ENCODE measurements at places on chromosomes 7 and 10.

GRCh38 chr10:49661140-49661856 lies 18.2 kb upstream of the C10orf53 start:
- DNase-seq: no peak

GRCh38 chr10:89921403-89921802 lies 220.0 kb downstream of the KIF20B start:
- peak; percentile 7 for DNase-seq

GRCh38 chr7:96235281-96235680 lies 86.6 kb downstream of the SLC25A13 start:
- DNase-seq: no peak

DNA sequence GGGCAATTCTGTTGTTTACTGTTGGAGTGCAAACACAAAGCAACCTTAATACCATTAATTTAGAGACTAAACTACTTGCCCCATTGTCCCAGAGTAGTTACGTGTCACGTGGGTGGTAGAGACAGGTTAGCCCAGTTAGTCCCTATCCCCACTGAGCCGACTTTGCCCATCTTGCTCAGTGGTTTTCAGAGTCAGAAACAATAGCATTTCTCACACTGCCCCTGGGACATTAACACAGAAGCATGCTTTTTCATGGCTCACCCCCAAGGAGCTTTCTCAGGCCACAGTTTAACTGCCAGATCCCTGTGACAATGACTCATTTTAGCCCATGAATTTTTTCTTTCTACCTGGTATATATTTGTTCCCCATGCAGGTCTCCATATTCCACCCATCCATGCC lies 271.0 kb downstream of the POU6F2 start:
- no peak for DNase-seq

GRCh38 chr10:22317076-22317370 lies 835 bp downstream of the COMMD3 start:
- no peak for DNase-seq

DNA sequence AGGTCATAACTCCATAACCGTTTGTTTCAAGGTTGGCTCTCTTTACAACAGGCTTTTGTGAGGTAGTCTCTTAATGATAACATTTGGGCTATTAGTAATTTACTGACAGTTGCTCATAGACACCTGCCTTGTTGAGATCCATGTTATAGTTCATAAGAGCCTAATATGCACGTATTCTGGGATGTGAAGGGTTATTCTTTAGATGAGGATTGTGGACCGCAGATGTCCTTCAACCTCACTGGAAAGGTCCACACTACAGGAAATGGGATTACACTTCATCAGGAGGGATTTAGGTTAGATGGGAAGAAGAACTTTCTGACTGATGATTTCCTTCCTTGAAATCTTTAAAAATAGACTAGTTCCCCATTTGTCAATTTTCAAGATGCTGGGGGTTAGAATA lies 62.8 kb downstream of the SAMD9 start:
- no peak for DNase-seq

GRCh38 chr10:60123668-60124067 lies 217.3 kb upstream of the CCDC6 start:
- no peak for DNase-seq

DNA sequence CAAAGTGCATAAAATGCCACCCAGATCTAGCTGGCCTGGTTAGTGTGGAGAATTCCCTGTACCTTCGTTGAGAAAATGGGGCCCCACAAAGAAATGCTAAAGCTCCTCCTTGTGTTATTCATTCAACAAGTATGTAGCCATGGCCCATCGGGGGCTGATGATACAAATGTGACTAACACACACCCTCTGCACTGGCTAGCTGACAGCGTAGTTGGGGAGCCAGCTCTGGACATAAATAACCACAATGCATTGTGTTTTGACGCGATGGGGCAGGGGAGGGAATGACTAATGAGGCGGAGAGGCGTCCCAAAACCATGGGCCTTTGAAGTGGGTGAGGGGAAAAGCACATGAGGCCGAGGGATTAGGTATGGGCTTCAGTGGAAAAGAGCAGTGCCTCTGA lies 28.2 kb upstream of the ASL start:
- peak; percentile 77 for DNase-seq

DNA sequence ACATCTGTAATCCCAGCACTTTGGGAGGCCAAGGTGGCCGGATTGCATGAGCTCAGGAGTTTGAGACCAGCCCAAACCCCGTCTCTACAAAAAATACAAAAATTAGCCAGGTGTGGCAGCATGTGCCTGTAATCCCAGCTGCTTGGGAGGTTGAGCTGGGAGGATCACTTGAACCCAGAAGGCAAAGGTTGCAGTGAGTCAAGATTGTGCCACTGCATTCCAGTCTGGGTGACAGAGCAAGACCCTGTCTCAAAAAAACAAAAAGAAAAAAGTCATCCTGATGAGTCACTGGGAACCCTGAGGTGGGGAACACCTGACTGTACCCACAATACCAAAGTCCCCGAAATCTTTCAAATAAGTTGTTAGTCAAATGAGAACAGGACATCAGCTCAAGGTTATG lies 80.0 kb downstream of the NEBL start:
- no peak for DNase-seq

GRCh38 chr7:26141077-26141476 lies 10.9 kb upstream of the NFE2L3 start:
- DNase-seq: no peak

DNA sequence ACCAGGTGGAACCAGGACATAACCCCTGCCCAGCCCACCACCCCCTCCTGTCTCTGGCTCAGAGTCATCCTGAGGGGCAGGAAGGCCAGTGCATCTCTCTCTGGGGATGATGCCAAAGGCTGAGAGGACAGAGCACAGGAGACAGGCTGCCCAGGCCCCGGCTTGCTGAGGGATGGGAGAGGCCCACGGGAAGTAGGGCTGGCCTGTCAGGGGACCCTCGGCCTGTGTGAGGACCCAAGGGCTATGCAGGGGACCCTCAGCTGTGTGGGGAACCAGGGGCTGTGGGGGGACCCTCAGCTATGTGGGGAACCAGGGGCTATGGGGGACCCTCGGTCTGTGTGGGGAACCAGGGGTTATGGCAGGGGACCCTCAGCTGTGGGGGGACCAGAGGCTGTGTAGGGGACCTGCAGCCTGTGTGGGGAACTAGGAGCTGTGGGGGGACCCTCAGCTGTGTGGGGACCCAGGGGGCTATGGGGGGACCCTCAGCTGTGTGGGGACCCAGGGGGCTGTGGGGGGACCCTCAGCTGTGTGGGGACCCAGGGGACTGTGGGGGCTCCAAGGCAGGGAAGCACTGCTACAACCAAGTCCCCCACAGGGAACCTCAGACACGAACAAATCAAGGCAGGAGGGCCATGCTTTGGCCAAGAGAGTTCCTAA lies 27.7 kb downstream of the EBF3 start:
- DNase-seq: no peak

GRCh38 chr10:16952610-16953009 lies 135.4 kb upstream of the RSU1 start:
- DNase-seq: no peak

- no peak for DNase-seq
Measured at GRCh38 chr10:47400786-47401185, 16.7 kb upstream of the ZNF488 start.

- DNase-seq: no peak
Measured at GRCh38 chr7:132450696-132451095, 125.6 kb downstream of the PLXNA4 start.

DNA sequence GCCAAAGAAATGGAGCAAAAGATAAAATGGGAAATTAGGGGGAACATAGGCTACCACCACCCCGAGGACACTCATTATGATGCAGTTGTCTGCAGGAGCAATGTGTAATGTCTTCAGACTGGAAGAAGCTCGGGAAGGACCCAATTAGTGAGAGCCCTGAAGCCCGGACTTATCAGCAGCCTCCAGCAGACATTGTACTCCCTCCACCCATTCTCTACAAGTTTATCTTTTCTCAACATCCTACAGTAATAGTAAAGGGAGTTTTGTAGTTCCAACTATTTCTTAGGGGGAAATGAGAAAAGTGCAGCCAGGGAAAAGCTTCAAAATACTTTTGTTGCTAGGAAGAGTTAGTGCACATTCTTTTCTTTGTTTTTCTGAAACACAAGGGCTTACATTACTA lies 657.3 kb upstream of the COBL start:
- no peak for DNase-seq

DNA sequence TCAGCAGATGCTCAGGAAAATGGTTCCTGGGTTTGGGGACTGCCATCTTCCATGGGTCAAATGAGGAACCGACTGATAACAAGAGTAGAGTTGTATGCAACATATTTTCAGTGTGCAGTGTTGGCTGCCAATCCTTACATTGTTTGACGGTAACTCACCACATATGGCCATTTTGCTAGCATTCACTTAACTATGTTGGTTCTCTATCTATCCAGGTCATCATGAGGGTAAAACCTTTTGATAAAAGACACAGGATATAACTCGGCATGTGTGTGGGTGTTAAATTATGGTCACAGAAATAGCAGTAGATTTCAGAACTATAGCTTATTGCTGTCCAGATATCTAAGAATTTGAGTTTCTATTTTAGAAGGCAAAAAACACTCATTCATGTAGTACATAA lies 140.7 kb upstream of the AOAH start:
- DNase-seq: no peak

GRCh38 chr10:48455055-48455391 lies 148.5 kb downstream of the MAPK8 start:
- DNase-seq: no peak

GRCh38 chr10:10256860-10257259 lies 760.8 kb upstream of the CELF2 start:
- no peak for DNase-seq

DNA sequence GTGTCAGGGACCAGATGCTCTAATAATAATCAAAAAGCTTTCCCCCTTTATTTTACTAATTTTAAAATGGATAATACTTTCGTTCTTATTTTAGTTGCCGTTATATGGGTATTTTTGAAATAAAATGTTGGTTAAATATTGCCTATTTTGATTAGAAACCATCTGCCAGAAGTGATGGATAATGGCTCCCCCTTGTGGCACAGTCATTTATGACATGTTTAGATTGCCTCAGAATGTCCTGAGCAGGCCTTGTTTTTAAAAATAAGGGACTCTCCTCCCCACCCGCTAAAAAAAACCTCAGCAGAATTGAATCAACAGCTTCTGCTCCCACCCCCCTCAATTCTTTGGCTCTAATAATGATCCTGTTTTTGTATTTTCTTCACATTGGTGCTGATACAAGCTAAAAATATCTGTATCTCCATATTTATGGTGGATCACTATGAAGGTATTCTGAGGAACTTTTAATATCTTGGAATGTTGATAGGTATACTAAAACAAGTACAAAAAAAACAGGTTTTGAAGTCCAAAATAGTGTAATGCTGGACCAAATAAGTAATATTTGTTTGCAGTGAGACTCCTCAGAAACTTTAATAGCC lies 38.8 kb downstream of the TMEM60 start:
- DNase-seq: peak; percentile 71

GRCh38 chr7:107469929-107470328 lies at the start of gene GPR22:
Gene GPR22 (plus strand): TSS chr7:107470057. CDS start chr7:107474061, 4,004 bp downstream.
- DNase-seq: no peak
